Panc1 (cell line): ENCODE measurements at places on chromosomes 4 and X. TPM values are rescaled to one million over a fixed set of nuclear protein-coding genes. Genes with fewer than 3 reads are reported as not detected.

PWWP3B gene
- not detected for total RNA-seq

DMD gene
- 2.2 TPM for total RNA-seq

APLN gene
- 1.1 TPM for total RNA-seq

SLC10A6 gene
- total RNA-seq: not detected

FAM114A1 gene
- total RNA-seq: 32.0 TPM

FRG1 gene
- 16.1 TPM for total RNA-seq

CFAP47 gene
- 0.05 TPM for total RNA-seq

MAGEE2 gene
- total RNA-seq: not detected

BST1 gene
- total RNA-seq: 3.0 TPM

GRCh38 chr4:131644619-131645018 lies 1504.5 kb upstream of the PCDH10 start:
- H3K4me3 ChIP-seq: no peak overlapping the region
- H3K27me3 ChIP-seq: no peaks in the 10 kb centered on the region
- H3K4me1 ChIP-seq: no peaks in the 10 kb centered on the region
- no peak for DNase-seq

- DNase-seq: no peak
- no peak overlapping the region for H3K27ac ChIP-seq
- no peaks in the 10 kb centered on the region for H3K36me3 ChIP-seq
- H3K4me1 ChIP-seq: no peaks in the 10 kb centered on the region
These were observed 154.2 kb downstream of the FHIP1A start for GRCh38 chr4:151563194-151563593.

DNA sequence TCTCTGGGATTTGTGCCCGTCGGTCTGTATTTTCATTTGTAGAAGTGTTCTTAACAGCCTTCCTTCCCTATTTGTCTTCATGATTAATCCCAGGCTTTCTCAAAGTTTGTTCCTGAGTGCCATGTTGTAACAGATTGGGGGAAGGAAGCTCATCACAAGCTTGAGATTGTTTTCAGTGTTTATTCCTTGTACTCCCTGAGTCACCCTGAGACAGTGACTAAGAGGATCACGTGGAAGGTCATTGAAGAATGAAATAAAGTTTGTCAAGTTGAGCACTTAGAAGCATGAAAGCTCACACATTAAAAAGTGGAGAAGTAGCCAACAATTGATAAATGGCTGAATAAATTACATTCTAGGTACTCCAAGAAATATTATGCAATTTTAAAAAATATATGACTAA lies 153.5 kb upstream of the FAM241A start:
- peak; percentile 15 for DNase-seq
- no peaks in the 10 kb centered on the region for H3K36me3 ChIP-seq
- no peaks in the 10 kb centered on the region for H3K4me1 ChIP-seq
- no peaks in the 10 kb centered on the region for H3K27me3 ChIP-seq
- no peak overlapping the region for H3K4me3 ChIP-seq

DNA sequence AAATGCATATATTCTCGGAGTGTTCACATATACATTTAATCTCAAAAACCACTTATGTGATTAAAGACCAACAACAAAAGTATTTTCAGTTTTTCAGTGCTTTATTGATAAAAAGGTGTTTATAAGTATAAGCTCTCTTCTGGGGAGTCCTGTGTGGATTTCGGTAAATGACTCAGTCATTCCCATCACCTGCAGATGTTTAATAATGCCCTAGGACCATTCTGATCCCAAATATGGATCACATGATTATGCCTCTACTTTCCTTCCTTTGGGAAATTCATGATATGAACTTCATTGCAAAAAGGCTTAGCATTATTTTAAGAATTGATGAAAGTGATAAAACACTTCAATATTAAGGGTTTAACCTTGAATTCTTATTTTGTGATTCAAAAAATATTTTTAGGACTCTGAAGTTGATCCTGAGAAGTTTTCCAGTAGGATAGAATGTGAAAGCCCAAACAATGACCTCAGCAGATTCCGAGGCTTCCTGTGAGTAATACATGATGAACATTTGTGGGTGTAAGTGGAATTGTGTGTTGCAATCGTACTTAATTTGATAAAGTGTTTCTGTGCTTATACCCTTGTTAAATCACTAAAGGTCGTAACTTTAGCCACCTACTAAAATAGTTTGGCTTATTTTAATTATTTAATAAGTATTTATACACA lies 40.2 kb downstream of the ATP10D start:
- no peak overlapping the region for H3K4me3 ChIP-seq
- H3K27me3 ChIP-seq: no peaks in the 10 kb centered on the region
- DNase-seq: no peak
- no peaks in the 10 kb centered on the region for H3K4me1 ChIP-seq
- H3K36me3 ChIP-seq: no peaks in the 10 kb centered on the region

DNA sequence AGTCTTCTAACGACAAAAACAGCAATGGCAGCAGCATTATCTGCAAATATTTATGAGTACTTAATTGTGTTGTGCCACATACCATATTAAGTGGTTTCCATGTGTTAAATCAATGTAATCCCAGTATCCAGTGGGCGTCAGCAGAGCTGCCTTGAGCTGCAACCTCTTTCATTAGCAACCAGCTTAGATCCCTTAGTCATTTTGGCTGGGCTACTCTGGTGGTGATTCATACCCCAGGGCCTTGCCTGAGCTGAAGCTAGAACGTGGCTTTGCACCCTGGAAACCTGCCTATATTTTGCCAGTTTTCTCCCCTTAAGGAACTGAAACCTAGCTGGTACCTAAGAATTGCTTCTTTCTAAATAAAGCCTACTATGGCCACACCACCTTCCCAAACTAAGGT lies 474.3 kb upstream of the FTHL17 start:
- H3K4me3 ChIP-seq: no peak overlapping the region
- no peaks in the 10 kb centered on the region for H3K4me1 ChIP-seq
- H3K27ac ChIP-seq: no peak overlapping the region
- DNase-seq: no peak
- H3K27me3 ChIP-seq: no peaks in the 10 kb centered on the region
- no peaks in the 10 kb centered on the region for H3K36me3 ChIP-seq

DNA sequence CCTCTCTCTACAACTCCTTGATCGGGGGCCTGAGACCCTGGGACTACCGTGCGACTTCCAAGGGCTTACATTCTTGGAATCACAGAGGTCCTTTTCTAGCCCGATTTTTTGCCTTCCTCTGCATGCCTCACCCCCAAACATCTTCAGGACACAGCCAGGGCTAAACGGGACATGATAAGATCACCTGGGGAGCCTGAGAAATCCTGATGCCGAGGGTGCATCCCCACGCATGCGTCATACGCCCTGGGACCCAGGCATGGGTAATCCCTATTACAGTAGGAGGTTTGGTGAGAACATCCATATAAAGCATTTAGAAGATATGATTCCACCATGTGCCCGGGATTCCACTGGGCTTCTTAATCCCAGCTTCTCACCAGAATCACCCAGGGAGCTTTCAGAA lies 77.1 kb downstream of the DCTD start:
- no peak for DNase-seq
- H3K4me3 ChIP-seq: no peak overlapping the region
- H3K4me1 ChIP-seq: no peaks in the 10 kb centered on the region
- no peaks in the 10 kb centered on the region for H3K36me3 ChIP-seq
- H3K27me3 ChIP-seq: no peaks in the 10 kb centered on the region
- H3K27ac ChIP-seq: no peak overlapping the region

GRCh38 chrX:18617407-18617750 lies 54.5 kb downstream of the RS1 start:
- H3K36me3 ChIP-seq: no peaks in the 10 kb centered on the region
- no peak for DNase-seq
- H3K4me1 ChIP-seq: no peaks in the 10 kb centered on the region
- H3K27ac ChIP-seq: no peak overlapping the region

- no peak for DNase-seq
- H3K36me3 ChIP-seq: no peaks in the 10 kb centered on the region
- no peak overlapping the region for H3K27ac ChIP-seq
- no peaks in the 10 kb centered on the region for H3K27me3 ChIP-seq
These were observed 5.3 kb upstream of the FGA start for GRCh38 chr4:154595807-154596206.

DNA sequence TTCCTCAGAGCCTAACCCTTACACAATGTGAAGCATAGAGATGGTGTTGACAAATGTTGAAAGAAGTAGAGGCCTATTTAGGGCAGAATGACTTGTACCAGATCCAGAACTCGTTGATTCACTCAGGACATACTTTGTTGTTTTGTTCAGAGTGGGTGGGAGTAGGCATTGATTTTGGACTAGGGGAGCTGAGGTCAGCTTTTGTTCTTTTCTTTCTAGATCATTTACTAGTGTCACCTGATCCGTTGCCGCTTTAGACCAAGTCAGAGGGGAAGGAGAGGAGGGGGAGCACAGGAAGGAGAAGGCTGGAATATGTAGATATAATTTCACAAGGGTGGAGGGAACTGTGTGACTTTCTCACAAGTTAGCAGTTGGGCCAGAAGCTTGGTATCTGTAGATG lies 282.4 kb upstream of the GPC4 start:
- no peak overlapping the region for H3K4me3 ChIP-seq
- DNase-seq: no peak
- no peaks in the 10 kb centered on the region for H3K36me3 ChIP-seq
- H3K27ac ChIP-seq: no peak overlapping the region
- no peaks in the 10 kb centered on the region for H3K4me1 ChIP-seq
- H3K27me3 ChIP-seq: no peaks in the 10 kb centered on the region

DNA sequence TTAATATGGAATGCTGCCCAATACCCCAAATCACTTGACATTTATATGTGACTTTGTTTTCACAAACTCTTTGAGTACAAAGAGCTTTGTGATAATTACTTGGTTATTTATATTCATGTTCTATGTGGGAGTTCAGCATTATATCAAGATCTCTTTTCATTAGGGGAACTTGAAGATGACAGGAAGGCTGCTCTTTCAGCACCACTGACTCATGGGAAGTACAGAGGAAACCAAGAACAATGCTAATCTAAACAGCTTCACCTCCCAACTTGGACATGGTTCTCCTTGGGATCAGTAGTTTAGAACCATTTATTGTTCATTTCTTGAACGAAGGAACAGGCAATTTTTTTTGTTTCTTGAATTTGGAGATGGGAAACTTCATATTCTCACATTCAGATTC lies 184.0 kb upstream of the AFF2 start:
- H3K36me3 ChIP-seq: no peaks in the 10 kb centered on the region
- no peak for DNase-seq

DNA sequence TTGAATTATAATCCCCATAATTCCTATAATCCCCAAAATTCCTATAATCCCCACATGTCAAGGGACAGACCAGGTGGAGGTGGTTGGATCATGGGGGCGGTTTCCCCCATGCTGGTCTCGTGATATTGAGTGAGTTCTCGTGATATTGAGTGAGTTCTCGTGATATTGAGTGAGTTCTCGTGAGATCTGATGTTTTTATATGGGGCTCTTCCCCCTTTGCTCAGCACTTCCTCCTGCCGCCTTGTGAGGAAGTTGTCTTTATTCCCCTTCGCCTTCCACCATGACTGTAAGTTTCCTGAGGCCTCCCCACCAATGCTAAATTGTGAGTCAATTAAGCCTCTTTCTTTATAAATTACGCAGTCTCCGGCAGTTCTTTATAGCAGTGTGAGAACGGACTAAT lies 36.6 kb upstream of the GPR78 start:
- H3K4me1 ChIP-seq: no peaks in the 10 kb centered on the region
- DNase-seq: no peak
- no peak overlapping the region for H3K27ac ChIP-seq
- no peaks in the 10 kb centered on the region for H3K36me3 ChIP-seq

DNA sequence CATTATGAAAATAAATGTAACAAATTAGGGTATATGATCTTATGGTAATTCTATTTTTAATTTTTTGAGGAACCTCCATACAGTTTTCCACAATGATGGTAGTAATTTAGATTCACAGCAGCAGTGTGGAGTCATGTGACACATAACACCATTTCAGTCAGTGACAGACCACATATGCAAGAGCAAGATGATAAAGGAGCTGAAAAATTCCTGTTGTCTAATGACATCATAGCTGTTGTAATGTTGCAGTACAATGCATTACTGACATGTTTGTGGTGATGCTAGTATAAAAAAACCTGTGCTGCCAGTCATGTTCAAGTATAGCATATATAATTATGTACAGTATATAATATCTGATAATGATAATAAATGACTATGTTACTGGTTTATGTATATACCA lies 28.5 kb downstream of the EMCN start:
- no peak overlapping the region for H3K27ac ChIP-seq
- H3K4me1 ChIP-seq: no peaks in the 10 kb centered on the region
- no peak overlapping the region for H3K4me3 ChIP-seq
- DNase-seq: no peak
- no peaks in the 10 kb centered on the region for H3K36me3 ChIP-seq

- no peaks in the 10 kb centered on the region for H3K27me3 ChIP-seq
- H3K36me3 ChIP-seq: no peaks in the 10 kb centered on the region; the same call in 1 of the 2 replicates
- peak overlapping the region; percentile 34; the same call in 1 of the 2 replicates for H3K27ac ChIP-seq
- peak overlapping the region; percentile 89 for H3K4me3 ChIP-seq
These were observed 3.1 kb downstream of the KDM6A start for GRCh38 chrX:44876086-44876485.

DNA sequence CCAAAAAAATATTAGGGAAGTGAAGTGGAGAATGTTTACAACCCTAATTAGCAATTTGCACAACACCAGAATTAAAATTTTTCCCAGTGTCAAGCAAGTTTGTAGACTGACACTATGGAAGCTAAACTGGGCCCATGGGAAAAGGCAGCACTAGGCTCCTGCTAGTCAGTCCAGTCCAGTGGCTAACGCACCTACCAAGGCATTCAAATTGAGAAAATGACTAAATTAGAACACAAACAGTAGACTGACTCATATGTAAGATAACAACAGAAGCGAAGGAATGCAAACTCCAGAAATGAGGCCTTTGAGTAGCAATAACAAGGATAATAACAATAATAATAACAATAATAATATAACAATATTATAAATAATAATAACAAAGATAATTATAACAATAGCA lies 90.7 kb downstream of the GRIA3 start:
- H3K27ac ChIP-seq: no peak overlapping the region
- DNase-seq: no peak
- H3K36me3 ChIP-seq: no peaks in the 10 kb centered on the region
- no peak overlapping the region for H3K4me3 ChIP-seq
- H3K27me3 ChIP-seq: no peaks in the 10 kb centered on the region

- no peaks in the 10 kb centered on the region for H3K36me3 ChIP-seq
- no peaks in the 10 kb centered on the region for H3K27me3 ChIP-seq
- no peak for DNase-seq
- no peaks in the 10 kb centered on the region for H3K4me1 ChIP-seq
These were observed 2.1 kb downstream of the SASH3 start for GRCh38 chrX:129781680-129782495.

- no peak overlapping the region for H3K27ac ChIP-seq
- H3K27me3 ChIP-seq: no peaks in the 10 kb centered on the region
- H3K36me3 ChIP-seq: no peaks in the 10 kb centered on the region
- no peak overlapping the region for H3K4me3 ChIP-seq
- H3K4me1 ChIP-seq: no peaks in the 10 kb centered on the region
These were observed 49.0 kb upstream of the TRAM1L1 start for GRCh38 chr4:117134386-117134785.

DNA sequence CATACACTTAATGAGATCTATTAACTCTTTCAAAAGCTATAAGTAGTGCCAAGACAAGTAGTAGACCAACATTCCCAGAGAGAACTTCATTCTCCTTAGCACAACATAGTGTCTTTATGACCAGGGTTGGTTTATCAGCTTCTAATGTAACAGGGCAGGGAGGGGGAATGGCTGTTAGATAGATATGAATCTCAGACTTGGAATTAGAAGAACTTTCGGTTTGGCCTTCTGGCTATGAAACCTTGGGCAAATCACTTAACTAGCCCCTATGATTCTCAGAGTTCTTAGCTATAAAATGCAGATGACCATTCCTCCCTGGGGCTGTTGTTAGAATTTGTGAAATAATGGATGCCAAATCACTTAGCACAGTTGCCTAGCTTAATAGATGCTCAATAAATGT lies 132.2 kb downstream of the SLC10A7 start:
- no peak overlapping the region for H3K27ac ChIP-seq
- H3K4me1 ChIP-seq: no peaks in the 10 kb centered on the region
- H3K27me3 ChIP-seq: no peaks in the 10 kb centered on the region
- H3K4me3 ChIP-seq: no peak overlapping the region
